ENCODE measurements at places on chromosomes 1 and 21.

GRCh38 chr1:51650198-51650597 lies 33.3 kb downstream of the OSBPL9 start:
- DNase-seq: no peak

- no peak for DNase-seq
These were observed 7.8 kb upstream of the LRRC52 start for GRCh38 chr1:165536016-165536415.

DNA sequence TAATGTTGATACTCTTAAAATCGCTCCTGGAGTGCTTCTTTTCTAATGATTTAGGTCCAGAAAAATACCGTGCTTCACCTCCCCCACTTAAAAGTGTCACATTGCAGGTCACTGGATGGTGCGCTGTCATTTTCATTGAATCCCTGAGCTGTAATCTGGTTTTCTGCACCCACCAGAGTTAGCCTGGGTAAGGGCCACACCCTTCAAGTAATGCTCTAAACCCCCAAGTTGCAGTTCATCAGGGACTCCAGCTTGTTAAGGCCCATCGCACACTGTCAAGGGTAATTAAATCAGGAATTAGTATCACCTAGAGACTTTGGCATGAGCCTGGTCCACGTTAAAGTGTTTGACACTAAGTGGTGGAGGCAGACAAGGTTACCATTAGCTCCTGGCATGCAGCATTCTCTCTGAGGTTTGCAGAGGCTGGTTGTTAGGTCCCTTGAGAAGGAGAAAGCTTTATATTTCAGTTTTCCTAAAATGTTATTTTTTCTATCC lies 34.0 kb downstream of the ASTN1 start:
- no peak for DNase-seq

- DNase-seq: no peak
These were observed 181.4 kb upstream of the TMEM51 start for GRCh38 chr1:14972107-14972506.

DNA sequence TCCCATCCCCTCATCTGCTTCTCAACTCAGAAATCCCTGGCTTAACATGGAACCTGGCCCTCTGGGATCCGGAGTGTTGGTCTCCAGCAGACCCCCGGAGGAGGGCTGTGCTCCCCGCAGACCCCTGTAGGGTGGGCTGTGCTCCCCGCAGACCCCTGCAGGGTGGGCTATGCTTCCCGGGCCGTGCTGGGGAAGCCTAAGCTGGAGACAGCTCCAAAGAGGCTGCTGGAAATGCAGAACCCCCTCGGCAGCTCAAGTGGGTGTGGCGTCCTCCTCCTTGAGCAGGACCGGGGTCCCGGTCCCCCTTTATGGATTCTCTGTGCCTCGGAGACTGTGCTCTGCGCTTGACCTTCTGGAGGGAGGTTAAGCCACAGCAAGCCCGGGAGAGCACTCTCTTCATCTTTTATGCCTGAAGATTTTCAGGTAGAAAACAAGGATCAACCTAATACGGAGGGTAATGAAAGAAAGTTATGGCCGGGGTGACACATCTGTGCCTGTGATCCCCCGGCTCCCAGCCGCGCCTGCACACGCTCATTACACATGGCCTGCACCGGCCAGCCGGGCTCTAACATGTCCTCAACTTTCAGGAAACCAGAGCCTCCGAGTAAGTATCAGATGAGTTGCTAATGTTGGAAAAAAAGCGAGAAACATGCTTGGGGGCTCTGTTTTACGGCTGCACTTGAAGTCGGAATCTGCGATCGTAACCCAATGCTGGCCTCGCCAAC lies 87.7 kb upstream of the ACTRT2 start:
- DNase-seq: no peak

DNA sequence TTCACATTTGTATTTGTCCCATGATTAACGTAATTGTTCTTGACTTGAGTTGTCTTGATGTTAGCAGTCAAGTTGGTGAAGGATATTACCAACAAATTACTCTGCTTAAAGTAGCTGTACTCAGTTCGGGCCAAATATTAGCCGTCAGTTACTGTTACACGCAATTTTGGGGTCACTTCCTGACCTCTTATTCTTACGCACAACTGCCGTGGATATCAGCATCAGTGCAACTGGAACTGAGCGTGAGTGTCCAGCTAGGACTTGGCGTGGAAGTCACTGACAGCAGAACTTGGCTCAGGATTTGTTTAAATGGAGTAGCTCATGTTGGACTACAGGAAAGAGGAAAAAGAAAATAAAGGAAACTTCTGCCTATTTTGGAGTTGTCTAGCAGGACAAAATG lies 56.4 kb downstream of the ADAMTS1 start:
- DNase-seq: no peak

DNA sequence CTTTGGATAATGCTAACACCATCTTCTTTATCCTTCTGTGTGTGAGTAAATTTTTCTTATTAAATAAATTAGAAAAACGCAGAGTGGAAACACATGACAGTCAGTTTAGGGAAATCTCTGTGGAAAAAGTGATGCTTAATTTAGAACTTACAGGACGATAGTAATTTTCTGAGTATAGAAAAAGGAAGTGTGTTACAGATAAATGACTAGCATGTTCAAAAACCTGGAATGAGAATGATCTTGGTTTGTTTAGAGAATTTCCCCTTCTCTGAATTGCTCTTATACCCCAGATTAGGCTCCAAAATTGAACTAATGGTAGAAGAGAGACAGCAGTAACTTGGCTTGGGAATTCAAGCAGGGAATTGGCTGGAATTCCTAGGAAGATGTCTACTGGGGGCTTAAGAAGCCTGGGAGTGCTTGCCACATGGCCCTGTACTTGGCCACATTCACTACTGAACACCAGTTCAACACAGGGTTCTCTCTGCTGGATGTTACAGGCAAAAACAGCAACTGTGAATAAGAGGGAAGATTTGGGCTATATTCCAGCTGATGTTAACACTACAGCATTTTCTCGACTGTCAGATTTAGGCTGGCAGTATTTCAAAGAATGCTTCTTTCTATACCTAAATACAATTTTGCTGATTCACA lies 1004.2 kb downstream of the TTLL7 start:
- DNase-seq: peak; percentile 73
